Aortic smooth muscle cell (primary cell): ENCODE measurements at places on chromosomes 4 and X. TPM values are rescaled to one million over a fixed set of nuclear protein-coding genes. Genes with fewer than 3 reads are reported as not detected.

ERAS gene
- total RNA-seq, result not detected in 2 replicates

SNCA gene
- 1.4 and 2.4 TPM in 2 replicates for total RNA-seq

ZNF157 gene
- total RNA-seq, result 0.12 and 0.13 TPM in 2 replicates

ZDHHC15 gene
- total RNA-seq, result 1.9 and 3.7 TPM in 2 replicates

NAP1L3 gene
- 18.6 and 25.3 TPM in 2 replicates for total RNA-seq

PORCN gene
- 8.2 and 11.0 TPM in 2 replicates for total RNA-seq

TRIM61 gene
- total RNA-seq, result 0.92 and 1.4 TPM in 2 replicates

TRIM60 gene
- total RNA-seq, result not detected in 2 replicates

GPRIN3 gene
- 0.19 and 0.53 TPM in 2 replicates for total RNA-seq

GCNA gene
- 1.7 and 2.7 TPM in 2 replicates for total RNA-seq

NKX6-1 gene
- total RNA-seq, result not detected in 2 replicates

GPRASP3 gene
- total RNA-seq, result 3.8 and 6.2 TPM in 2 replicates

CSAG2 gene
- not detected in 2 replicates for total RNA-seq

OCRL gene
- total RNA-seq, result 19.6 and 21.1 TPM in 2 replicates

AWAT2 gene
- total RNA-seq, result 0.06 and 0.13 TPM in 2 replicates

PIM2 gene
- total RNA-seq, result 2.7 and 3.3 TPM in 2 replicates

XIAP gene
- 41.2 and 43.7 TPM in 2 replicates for total RNA-seq

TMEM31 gene
- total RNA-seq, result not detected in 2 replicates

MAGEC3 gene
- total RNA-seq, result not detected in 2 replicates

HEPH gene
- 110 and 124 TPM in 2 replicates for total RNA-seq
